ENCODE measurements at places on chromosomes 3 and 15. TPM values are rescaled to one million over a fixed set of nuclear protein-coding genes. Genes with fewer than 3 reads are reported as not detected.

Gene ANKRD63
- not detected for total RNA-seq

DNA sequence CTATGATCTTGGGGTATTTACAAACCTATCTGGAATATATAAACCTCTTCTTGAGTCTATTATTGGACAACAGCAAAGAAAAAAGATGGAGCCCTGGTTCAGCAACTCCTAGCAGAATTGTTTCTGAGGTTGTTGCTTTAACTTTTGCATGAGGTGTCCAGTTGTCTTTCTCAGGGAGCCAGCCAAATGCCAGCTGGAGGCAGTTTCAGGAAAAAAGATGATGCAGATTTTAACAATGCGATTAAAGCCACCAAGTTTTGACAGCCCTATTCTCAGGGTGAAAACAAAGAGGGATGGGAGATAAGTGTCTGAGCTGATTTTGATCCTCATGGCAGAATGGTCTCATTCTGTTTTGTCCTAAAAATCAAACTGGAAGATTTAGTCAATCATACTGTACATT is 181.6 kb upstream of the RASGRP1 start:
- no peak for DNase-seq

DNA sequence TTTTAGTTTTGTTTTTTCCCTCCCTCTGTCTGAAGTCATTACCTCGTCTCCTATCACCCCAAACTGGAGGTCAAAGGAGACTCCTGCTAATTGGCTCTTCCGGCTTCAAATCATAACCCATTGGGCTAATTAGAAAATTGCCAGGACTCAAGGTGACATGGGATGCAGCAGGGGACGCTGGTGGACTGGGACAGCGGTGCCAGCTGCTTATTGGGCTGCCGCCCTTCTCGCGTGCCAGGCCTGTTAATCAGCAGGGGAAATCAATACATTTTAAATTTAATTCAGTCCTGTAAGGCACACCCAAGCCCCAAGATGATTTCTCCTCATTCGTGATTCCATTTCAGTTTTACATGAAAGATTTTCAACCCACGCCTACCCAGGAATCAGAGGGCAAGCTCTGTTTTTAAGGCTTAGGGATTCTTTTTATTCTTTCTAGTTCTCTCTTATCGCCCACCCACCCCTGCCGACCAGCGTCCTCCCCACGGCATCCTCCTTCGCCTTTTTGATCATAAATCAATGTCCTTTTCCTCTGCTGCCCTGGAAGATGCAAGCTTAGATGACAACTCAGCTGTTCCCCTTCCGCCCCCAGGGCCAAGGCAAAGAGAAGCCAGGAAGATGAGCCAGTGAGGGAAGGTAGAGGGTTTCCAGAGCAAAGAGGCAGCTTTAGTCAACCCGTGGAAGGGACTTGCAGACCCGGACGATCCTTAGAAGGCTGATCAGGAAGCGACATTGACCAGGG is 329.6 kb downstream of the UACA start:
- peak; percentile 43 for DNase-seq

Gene CNTN3
- 4.0 TPM for total RNA-seq
